ENCODE measurements at places on chromosomes 7 and 10.

- no peak for DNase-seq
These were observed 182.6 kb upstream of the CXCL12 start for GRCh38 chr10:44567471-44567870.

GRCh38 chr10:22821501-22821900 lies 106.4 kb upstream of the ARMC3 start:
- DNase-seq: no peak

- DNase-seq: no peak
These were observed 212.7 kb upstream of the FAM3C start for GRCh38 chr7:121608785-121609184.

DNA sequence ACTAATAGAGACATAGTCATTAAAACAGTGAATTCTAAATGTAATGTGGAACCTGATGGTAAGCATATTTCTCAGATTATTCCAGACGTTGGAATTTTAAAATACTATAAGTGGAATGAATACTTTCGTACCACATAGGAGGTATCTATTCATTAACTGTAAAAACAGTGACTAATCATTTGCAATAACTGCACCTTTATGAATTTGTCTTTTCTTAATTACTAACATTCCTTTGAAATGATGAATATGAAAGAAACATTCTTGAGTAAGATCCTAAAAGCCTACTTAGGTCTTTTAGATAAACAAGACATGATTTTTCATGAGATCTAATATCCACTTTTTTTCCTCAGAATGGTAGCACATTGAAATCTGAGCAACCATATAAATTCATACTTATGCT lies 549.0 kb upstream of the LRRN3 start:
- DNase-seq: no peak

DNA sequence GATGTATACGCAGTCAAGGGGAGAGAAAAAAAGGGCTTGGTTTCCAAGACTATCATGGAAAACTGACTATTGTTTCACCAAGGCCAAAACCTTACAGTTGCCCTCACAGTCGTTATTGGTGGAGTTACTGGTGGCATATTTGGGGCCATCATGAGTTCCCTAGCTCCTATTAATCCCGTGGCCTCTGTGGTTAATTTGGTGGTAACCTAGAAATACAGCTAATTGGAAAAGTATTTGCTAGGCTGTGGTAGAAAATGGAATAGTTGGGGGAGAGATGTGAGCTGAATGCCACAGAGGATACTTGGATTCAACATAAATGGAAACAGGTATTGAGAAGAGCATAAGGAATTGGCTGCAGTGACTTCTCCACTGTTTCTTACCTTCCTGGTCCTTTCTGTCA lies 450.7 kb downstream of the KCNMA1 start:
- DNase-seq: no peak

DNA sequence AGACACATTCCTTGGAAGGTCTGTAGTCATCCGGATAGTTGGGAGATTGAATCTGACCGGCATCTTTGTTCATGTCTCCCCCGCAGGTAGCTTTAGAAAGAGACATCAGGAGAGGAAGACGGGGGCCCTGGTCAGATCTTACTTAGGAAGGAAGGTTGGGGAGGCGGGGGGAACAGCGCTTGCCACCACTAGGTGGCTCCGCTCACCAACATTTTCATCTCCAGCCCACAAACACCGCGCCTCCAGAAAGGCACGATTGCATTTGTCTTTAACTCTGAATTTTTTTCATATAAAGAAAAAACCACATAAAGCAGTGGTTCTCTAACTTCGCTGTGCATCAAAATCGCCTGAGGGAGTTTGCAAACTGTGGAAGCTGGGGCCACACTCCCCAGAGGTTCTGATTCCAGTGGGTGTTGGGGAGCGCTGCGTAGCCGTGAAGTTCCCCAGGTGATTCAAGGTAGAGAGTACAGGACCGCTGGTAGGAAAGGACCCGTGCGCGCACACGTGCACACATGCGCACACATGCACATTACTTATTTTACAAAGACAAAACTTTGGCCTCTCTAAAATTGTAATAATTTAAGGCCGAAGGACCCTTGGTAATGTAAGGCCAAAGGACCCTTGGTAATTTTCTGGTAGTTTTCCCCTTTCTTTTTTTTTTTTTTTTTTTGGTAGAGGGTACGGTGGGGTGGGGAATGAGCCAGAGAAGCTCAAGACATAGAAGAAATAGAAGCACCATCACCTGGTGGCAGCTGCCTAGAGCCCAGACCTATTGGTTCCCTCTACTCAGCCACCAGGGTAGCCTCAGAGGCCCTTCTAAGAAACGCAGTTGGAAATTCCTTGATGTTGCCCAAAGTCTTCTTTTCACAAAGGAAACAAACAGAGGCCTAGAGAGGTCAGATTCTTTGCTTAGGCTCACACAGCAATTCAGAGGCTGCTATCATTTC lies 37.4 kb upstream of the OPALIN start:
- no peak for DNase-seq

DNA sequence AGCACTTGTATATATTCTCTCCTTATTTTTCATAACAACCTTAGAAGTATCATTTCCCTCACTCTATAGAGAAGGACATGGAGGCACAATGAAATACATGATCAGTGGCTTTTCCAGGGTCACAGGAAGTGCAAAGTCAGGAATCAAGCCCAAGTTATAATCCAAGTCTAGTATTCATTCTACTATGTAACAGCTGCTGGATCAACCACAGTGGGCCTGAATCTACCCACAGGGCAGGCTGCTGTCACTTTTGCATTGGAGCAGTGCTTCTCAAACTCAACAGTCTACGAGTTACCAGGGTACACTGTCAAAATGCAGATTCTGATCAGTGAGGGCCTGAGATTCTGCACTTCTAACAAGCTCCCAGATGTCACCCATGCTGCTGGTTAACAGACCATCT lies 18.3 kb downstream of the ZDHHC16 start:
- DNase-seq: no peak

DNA sequence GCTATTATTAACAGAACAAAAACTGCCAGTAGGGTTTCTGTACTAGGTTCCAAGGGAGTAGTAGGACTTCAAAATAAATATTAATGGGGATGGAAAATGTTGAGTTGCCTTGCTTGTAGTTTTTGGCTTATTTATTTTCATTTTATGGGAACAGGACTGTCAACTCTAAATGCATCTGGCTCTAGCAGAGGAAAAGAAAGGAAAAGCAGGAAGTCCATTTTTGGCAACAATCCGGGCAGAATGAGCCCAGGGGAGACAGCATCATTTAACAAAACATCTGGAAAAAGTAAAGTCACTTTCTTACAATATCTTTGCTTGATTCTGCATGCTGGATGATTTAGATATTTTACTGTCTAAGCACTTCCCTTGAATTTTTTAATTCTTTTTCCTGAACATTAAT lies 69.4 kb downstream of the NOC3L start:
- no peak for DNase-seq

- DNase-seq: no peak
These were observed 43.2 kb upstream of the FAM133B start for GRCh38 chr7:92633211-92633906.

- DNase-seq: no peak
These were observed 61.8 kb downstream of the EEPD1 start for GRCh38 chr7:36214608-36215456.

GRCh38 chr7:44396931-44397545 lies 71.6 kb upstream of the CAMK2B start:
- no peak for DNase-seq

DNA sequence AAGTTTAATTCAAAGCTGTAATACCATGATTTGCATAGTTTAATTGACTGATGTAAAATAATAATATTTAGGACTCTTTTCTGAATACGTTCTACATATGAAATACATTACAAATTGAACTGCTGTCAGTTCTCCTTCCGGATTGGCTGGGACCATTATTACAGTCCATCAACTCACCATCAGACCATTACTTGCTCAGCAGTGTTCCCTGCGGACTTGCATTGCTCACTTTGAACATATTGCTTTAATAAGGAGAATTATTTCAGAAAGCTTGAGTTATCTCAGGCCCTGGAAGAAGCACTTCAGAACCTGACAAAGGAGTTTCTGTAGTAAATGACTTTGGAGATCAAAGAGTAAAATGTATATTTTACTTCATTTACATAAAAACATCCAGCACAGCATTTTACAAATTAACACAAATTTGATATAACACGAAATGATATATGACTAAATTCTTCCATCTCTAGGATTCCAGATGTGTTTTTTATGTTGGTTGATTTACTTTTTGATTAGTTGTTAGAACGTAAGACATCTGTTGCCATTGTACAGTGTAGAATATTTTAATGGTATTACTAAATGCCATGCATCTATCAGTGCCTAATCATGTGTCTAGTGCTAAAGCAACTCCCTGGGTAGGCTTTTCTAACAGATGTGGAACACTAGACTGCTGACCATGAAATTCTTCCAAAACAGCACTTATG lies 418.5 kb upstream of the SEMA3A start:
- no peak for DNase-seq

GRCh38 chr10:64648915-64649314 lies 1127.7 kb downstream of the REEP3 start:
- no peak for DNase-seq

- no peak for DNase-seq
These were observed 296.0 kb upstream of the SP4 start for GRCh38 chr7:21131897-21132296.

GRCh38 chr10:15237351-15237750 lies 68.9 kb upstream of the NMT2 start:
- no peak for DNase-seq

GRCh38 chr10:132162021-132162531 lies 24.7 kb upstream of the DPYSL4 start:
- no peak for DNase-seq

- no peak for DNase-seq
These were observed 54.2 kb upstream of the EBF3 start for GRCh38 chr10:130018265-130018664.

GRCh38 chr7:12821746-12822145 lies 134.3 kb downstream of the ARL4A start:
- no peak for DNase-seq

- no peak for DNase-seq
These were observed 4.8 kb upstream of the ADAP1 start for GRCh38 chr7:959271-959670.

GRCh38 chr7:127897704-127898454 lies 133.4 kb downstream of the LRRC4 start:
- DNase-seq: no peak

DNA sequence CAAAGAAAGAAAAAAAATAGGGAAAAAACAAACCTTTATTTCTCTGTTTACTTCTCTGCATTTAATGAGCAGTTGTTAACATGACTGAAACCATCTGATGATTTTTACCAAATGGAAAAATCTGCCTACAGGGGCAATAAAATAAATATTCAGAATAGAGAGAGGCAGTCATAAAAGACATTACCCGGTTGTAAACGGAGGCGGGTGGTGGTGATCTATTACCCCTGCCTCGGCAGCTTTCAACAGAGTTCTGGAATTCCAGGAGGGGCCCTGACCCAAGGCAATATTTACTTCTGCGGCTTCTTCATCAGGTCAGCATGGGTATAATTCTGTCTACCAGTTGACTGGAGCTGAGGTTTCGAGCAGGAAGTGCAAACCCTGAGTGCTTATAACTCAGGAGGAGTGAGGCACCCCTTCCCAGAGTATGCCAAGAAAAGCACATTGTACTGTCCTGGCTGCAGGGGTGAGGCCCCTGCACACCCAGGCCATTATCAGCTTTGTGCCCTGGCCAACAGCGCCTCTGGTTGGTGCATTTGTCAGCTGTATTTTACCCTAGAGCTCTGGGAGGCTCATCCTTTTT lies 8.2 kb upstream of the CXCL12 start:
- no peak for DNase-seq

- DNase-seq: no peak
These were observed 84.1 kb upstream of the DLX6 start for GRCh38 chr7:96921231-96921630.

- DNase-seq: no peak
These were observed 1.1 kb upstream of the SMIM30 start for GRCh38 chr7:113119429-113119828.

DNA sequence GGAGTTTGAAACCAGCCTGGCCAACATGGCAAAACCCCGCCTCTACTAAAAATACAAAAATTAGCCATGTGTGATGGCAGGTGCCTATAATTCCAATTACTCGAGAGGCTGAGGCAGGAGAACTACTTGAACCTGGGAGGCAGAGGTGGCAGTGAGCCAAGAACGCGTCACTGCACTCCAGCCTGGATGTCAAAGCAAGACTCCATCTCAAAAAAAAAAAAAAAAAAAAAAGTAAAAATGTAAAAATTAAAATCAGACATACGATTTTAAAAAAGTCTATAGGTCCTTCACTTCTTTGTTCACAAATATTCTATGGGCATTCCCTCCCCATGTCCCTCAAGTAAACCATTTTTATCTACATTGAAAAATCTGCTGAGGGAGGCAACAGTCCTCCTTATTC lies 34.9 kb upstream of the TLL2 start:
- DNase-seq: no peak

DNA sequence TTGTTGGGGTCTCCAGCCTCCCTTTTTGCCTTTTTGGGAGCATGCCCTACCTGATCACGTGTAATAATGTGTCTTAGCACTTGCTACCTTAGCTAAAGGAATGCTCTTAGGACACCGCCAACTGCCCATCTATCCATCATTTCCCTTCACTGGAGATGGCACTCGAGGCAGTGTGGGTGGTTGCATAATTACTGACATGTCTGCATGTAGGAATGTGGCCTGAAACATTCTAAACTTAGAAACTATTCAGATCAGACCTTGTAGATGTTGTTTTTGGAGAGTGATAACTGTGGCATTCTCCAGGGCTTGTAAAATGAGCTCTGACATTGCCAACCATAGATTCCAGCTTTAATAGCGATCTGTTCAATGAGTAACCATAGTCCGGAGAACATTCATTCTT lies 365.8 kb downstream of the BBS9 start:
- DNase-seq: no peak

DNA sequence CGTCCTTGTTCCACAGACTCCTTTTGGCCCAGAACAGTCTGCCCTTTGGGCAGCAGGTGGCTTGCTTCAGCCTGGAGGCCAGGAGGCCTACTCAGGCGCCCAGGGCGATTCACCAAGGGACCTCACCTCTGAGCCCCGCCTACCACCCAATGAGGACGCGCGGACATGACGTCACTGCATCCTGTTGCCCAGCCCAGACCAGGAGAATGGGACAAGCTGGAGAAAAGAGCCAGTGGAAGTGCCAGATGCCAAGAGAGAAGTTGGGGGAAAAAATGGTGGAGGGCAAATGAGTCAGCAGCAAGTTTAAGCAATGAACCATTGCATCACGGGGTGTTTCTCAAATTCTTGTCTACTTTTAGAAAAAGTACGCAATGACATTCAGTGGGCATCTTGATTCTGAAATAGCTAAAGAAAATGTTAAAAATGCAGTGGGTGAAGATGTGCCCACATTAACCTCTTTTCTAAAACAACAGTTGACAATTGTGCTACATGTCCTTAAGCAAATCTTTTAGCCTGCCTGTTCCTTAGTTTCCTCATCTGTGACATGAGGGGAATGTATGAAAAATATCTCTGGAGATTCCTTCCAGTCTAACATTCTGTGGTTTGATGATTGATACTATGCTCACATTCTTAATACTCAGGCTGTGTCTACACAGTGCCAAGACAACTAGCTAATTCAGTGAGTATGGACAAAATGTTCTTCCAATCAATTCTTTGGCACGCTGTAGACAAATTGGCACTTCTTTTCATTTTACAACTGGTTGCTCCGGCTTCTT lies 23.9 kb upstream of the LEP start:
- DNase-seq: no peak

GRCh38 chr10:132532749-132533560 lies 4.6 kb upstream of the INPP5A start:
- DNase-seq: no peak
